ENCODE measurements at places on chromosomes 16 and 17.

- no peak overlapping the region for H3K27ac ChIP-seq
- H3K27me3 ChIP-seq, result peaks cover 3% of the 10 kb centered on the region
- no peak for DNase-seq
- H3K36me3 ChIP-seq, result no peaks in the 10 kb centered on the region
Observed at GRCh38 chr17:65374966-65375365, 186.5 kb downstream of the AXIN2 start.

- no peaks in the 10 kb centered on the region for H3K4me1 ChIP-seq
- H3K27me3 ChIP-seq, result no peaks in the 10 kb centered on the region
- H3K27ac ChIP-seq, result no peak overlapping the region
- no peaks in the 10 kb centered on the region for H3K36me3 ChIP-seq
- no peak for DNase-seq
- no peak overlapping the region for H3K4me3 ChIP-seq
Observed at GRCh38 chr16:52925143-52925542, 127.6 kb downstream of the CHD9NB start.

DNA sequence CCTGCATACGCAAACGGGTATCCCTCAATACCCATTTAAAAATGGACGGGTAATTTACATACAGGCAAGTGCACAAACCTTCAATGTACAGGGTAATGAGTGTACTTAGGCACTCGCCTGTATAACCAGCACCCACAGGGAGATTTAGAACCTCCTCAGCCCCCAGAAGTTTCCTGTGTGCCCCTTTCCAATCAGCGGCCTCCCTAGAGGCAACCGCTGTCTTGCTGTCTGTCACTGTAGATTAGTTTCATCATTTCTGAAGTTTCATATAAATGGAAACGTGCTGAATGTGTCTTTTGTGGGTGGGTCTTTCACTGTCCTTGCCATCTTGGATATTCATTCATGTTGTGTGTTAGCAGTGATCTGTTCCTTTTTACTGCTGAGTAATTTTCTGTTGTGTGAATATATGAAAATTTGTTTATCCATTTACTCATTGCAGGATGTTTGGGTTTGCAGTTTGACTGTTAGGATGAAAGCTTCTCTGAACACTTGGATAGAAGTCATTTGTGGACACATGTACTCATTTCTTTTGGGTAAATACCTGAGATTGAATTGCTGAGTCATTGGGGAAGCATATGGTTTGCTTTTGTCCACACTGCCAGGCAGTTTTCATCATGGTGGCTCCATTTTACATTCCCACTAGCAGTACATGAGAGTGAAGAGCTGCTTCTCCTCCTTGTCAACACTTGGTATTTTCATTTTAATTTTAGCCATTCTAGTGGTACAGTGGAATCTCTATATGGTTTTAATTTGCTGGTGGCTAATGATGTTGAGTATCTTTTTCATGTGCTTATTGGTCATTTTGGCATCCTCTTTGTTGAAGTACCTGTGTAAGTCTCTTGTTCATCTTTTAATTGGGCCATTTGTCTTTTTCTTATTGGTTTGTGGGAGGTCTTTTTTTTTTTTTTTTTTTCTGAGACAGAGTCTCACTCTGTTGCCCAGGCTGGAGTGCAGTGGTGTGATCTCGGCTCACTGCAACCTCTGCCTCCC, 2.1 kb upstream of the ADCY7 start:
- no peak overlapping the region for H3K4me3 ChIP-seq
- peaks cover 10% of the 10 kb centered on the region for H3K27me3 ChIP-seq
- no peak for DNase-seq
- H3K36me3 ChIP-seq, result no peaks in the 10 kb centered on the region
- H3K27ac ChIP-seq, result no peak overlapping the region
- H3K4me1 ChIP-seq, result peaks cover 39% of the 10 kb centered on the region

GRCh38 chr17:47239967-47240651, 13.5 kb upstream of the ITGB3 start:
- no peak for DNase-seq
- no peaks in the 10 kb centered on the region for H3K36me3 ChIP-seq
- H3K27me3 ChIP-seq, result no peaks in the 10 kb centered on the region
- H3K4me3 ChIP-seq, result no peak overlapping the region

- no peak for DNase-seq
- H3K36me3 ChIP-seq, result no peaks in the 10 kb centered on the region
- no peaks in the 10 kb centered on the region for H3K27me3 ChIP-seq
Observed at GRCh38 chr16:1169285-1170075, 16.6 kb downstream of the CACNA1H start.

DNA sequence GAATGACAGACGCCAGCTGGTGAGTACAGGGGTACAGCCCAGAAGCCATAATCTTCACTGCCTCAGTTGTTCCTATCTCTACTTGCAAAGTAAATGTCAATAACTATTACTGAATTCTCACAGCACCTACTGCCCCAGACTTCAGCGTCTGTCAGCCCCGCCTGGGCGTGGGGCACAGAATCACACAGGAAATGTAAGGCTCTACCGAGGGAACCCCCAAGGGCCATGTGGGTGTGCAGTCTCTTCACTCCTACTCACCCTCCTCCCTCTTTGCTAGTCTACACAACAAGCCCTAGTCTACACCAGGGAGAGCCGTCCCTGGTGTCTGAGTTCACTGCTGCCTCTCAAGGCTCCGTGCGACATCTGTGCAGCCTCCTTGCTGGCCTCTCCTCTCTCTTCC, 4.5 kb downstream of the NPTX1 start:
- no peaks in the 10 kb centered on the region for H3K27me3 ChIP-seq
- DNase-seq, result no peak
- H3K27ac ChIP-seq, result no peak overlapping the region
- no peak overlapping the region for H3K4me3 ChIP-seq
- H3K4me1 ChIP-seq, result no peaks in the 10 kb centered on the region

GRCh38 chr16:22681554-22682291, 132.2 kb upstream of the HS3ST2 start:
- peaks cover 5% of the 10 kb centered on the region for H3K4me1 ChIP-seq
- H3K4me3 ChIP-seq, result no peak overlapping the region
- H3K27me3 ChIP-seq, result peaks cover 5% of the 10 kb centered on the region
- H3K27ac ChIP-seq, result no peak overlapping the region

GRCh38 chr17:29726715-29727252, 104.1 kb upstream of the CORO6 start:
- H3K4me1 ChIP-seq, result peaks cover 53% of the 10 kb centered on the region
- H3K27me3 ChIP-seq, result no peaks in the 10 kb centered on the region
- H3K36me3 ChIP-seq, result no peaks in the 10 kb centered on the region
- DNase-seq, result peak; percentile 43

DNA sequence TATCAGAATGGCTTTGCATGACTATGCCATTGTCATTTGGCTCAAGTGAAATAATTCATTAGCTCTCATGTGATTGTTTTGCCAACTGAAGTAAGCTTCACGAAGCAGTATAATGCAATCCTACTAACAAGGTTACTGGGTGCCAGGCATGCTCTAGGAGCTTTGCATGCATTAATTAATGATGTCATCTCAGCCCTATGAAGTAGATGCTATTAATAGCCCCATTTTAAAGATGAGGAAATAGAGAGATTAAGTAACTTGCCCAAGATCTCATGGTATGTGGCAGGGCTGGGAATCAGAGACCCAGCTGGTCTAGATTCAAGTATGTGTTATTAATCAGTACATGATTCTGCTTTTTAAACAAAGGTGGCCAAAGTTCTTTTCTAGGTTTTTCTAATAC, 14.1 kb downstream of the KRT39 start:
- peaks cover 27% of the 10 kb centered on the region for H3K27me3 ChIP-seq
- H3K27ac ChIP-seq, result no peak overlapping the region
- no peak overlapping the region for H3K4me3 ChIP-seq
- H3K36me3 ChIP-seq, result no peaks in the 10 kb centered on the region

DNA sequence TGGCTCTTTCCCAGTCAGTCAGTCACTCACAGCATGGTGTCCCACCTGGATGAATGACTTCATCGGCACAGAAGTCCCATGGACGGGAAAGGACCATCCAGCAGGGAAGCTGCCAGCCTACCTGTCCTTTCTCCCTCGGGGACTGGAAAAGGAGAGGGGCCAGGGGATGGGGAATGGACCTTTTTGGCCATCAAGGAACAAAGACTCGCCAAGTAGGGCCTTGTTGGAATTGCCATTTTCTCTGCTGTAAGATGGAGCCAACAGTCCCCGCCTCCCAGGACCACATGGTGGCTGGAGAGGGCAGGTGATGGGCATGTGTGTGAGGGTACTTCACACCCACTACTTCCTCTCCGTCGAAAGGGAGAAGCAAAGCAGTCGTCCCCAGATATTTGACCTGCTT, 67.8 kb upstream of the LHX1 start:
- no peak for DNase-seq
- H3K4me1 ChIP-seq, result no peaks in the 10 kb centered on the region
- H3K4me3 ChIP-seq, result no peak overlapping the region

DNA sequence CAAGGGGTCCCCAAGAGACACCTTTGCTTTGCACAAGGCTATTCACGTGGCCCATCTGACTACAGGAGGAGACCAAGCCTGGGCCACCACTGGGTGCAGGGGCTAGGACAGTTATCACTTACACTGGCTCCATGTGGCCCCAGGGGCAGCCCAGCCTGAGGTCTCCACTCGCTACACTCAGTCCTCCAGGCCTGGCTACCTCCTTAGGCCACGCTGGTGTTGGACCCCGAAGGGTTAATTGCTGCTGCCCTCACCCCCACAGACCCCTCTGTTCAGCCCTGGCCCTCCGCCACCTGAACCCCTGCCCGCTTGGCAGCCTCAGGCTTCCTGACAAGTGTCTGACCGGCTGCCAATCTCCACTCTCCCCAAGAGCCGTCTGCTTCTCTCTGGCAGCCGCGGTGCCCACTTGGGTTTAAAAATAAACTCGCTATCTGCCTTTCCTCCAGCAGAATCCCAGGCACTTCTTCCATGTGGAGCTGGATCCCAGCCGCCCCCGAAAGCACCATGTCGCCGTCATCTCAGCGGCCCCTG, 27.8 kb downstream of the ADAM11 start:
- no peaks in the 10 kb centered on the region for H3K4me1 ChIP-seq
- no peak overlapping the region for H3K27ac ChIP-seq
- DNase-seq, result no peak
- H3K36me3 ChIP-seq, result no peaks in the 10 kb centered on the region
- no peak overlapping the region for H3K4me3 ChIP-seq

- no peak overlapping the region for H3K27ac ChIP-seq
- no peaks in the 10 kb centered on the region for H3K36me3 ChIP-seq
- no peak for DNase-seq
- peaks cover 6% of the 10 kb centered on the region for H3K27me3 ChIP-seq
Observed at GRCh38 chr16:65769055-65769465, 597.4 kb upstream of the CDH5 start.

GRCh38 chr17:16052486-16052885, 52.9 kb downstream of the TTC19 start:
- H3K27ac ChIP-seq, result no peak overlapping the region
- peaks cover 76% of the 10 kb centered on the region for H3K36me3 ChIP-seq
- H3K4me1 ChIP-seq, result no peaks in the 10 kb centered on the region
- H3K4me3 ChIP-seq, result no peak overlapping the region

DNA sequence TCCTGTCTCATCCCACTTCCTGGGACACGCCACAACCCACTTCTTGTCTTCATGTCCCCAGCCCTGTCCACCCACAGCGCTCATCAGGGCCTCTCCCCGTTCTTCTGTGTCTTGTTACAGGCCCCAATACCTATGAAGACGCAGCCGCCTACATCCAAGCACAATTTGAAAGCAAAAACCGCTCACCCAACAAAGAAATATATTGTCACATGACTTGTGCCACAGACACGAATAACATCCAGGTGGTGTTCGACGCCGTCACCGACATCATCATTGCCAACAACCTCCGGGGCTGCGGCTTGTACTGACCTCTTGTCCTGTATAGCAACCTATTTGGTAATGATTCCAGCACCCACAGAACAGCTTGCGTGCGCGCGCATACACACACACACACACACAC, 70.6 kb downstream of the AMFR start:
- H3K4me1 ChIP-seq, result no peaks in the 10 kb centered on the region
- H3K4me3 ChIP-seq, result no peak overlapping the region
- no peak overlapping the region for H3K27ac ChIP-seq
- no peaks in the 10 kb centered on the region for H3K36me3 ChIP-seq

GRCh38 chr17:75518201-75518600, 1.9 kb downstream of the TSEN54 start:
- H3K4me3 ChIP-seq, result peak overlapping the region; percentile 67
- DNase-seq, result peak; percentile 52
- peak overlapping the region; percentile 8 for H3K27ac ChIP-seq
- no peaks in the 10 kb centered on the region for H3K27me3 ChIP-seq
- H3K36me3 ChIP-seq, result peaks cover 52% of the 10 kb centered on the region

DNA sequence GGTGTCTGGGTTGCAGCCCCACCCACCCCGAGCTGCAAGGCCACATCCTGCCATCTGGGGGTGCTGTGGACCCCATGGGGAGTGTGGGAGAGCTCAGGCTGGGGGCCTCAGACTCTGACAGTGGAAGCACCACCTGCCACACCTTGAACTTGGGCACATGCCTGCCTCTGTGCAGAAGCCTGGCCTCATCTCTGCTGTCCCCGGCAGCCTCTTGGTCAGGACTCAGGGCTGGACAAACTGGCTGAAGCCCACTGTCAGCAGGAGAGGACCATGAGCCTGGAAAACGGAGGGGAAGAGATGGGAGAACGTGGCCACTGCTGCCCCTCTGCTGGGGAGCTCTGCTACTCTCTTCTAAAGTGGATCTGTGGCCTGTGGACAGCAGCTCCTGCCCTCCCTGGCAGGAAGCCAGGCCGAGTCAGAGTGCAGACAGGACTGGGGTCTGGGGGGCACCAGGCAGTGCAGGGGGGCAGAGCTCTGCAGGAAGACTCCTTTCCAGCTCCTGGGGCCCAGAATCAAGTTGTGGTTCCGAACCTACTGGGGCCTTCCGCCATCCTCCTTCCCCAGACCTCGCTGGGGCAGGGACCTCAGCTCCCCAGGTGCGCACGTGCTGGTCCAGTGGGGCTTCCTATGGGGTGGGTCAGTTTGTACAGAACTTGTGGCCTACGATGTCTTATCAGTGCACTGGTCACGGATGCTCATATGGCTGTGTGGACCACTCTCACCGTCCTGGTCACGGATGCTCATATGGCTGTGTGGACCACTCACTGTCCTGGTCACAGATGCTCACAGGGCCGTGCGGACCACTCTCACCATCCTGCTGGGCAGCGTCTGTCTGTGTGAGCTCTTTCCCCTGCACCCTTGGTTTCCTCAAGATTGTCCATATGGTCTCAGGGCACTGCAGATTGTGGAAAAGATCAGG, 207.7 kb downstream of the LAT start:
- H3K36me3 ChIP-seq, result no peaks in the 10 kb centered on the region
- peak; percentile 29 for DNase-seq
- H3K4me1 ChIP-seq, result no peaks in the 10 kb centered on the region
- H3K27me3 ChIP-seq, result no peaks in the 10 kb centered on the region

DNA sequence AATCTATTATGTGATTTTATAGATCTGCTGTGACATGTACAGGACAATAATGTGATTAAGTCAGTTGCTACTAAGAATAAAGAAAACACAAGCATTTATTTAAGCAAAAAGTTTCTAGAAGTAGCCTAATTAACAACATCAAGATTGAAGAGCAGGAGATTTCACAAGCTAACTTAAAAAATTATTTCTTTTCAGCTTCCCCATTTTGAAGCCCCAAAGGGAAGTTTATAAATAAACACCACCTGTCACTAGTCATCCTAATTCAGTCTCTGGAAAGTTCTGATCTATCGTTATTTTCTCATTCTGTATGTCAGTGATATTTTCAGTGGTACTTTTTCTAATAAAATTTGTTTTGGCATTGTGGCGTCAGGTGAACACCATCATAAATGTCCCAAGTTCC, 8.3 kb downstream of the CAPNS2 start:
- H3K27ac ChIP-seq, result no peak overlapping the region
- H3K36me3 ChIP-seq, result no peaks in the 10 kb centered on the region
- H3K4me3 ChIP-seq, result no peak overlapping the region
- H3K27me3 ChIP-seq, result peaks cover 15% of the 10 kb centered on the region
- DNase-seq, result no peak
- H3K4me1 ChIP-seq, result no peaks in the 10 kb centered on the region

- H3K4me3 ChIP-seq, result no peak overlapping the region
- H3K4me1 ChIP-seq, result no peaks in the 10 kb centered on the region
- no peak for DNase-seq
- no peak overlapping the region for H3K27ac ChIP-seq
- no peaks in the 10 kb centered on the region for H3K36me3 ChIP-seq
Observed at GRCh38 chr17:16371742-16372141, 9.1 kb upstream of the UBB start.

Measured in DND-41 (cell line).